Gastroesophageal sphincter (tissue), 4 donors: ENCODE measurements at places on chromosomes 6 and 20. TPM values are rescaled to one million over a fixed set of nuclear protein-coding genes. Genes with fewer than 3 reads are reported as not detected.
A peak's percentile ranks its signal among the peaks of the same experiment; 100 is the strongest.

Gene FNDC1
- 0.54 TPM for total RNA-seq

Gene GLP1R
- not detected for total RNA-seq

Gene IRF4
- 7.4 TPM for total RNA-seq

Gene MLIP
- 0.62 TPM for total RNA-seq

Gene CRISP1
- not detected for total RNA-seq

Gene ZFP64
- 7.0 TPM for total RNA-seq

Gene TRAM2
- total RNA-seq: 26.7 TPM

Gene TREML1
- total RNA-seq: not detected

Gene ELOVL4
- total RNA-seq: 2.3 TPM

- no peak for ATAC-seq
Measured at GRCh38 chr20:25081065-25081729, 744 bp downstream of the VSX1 start.

- ATAC-seq: no peak
Measured at GRCh38 chr6:54970337-54970736, 123.8 kb downstream of the FAM83B start.

DNA sequence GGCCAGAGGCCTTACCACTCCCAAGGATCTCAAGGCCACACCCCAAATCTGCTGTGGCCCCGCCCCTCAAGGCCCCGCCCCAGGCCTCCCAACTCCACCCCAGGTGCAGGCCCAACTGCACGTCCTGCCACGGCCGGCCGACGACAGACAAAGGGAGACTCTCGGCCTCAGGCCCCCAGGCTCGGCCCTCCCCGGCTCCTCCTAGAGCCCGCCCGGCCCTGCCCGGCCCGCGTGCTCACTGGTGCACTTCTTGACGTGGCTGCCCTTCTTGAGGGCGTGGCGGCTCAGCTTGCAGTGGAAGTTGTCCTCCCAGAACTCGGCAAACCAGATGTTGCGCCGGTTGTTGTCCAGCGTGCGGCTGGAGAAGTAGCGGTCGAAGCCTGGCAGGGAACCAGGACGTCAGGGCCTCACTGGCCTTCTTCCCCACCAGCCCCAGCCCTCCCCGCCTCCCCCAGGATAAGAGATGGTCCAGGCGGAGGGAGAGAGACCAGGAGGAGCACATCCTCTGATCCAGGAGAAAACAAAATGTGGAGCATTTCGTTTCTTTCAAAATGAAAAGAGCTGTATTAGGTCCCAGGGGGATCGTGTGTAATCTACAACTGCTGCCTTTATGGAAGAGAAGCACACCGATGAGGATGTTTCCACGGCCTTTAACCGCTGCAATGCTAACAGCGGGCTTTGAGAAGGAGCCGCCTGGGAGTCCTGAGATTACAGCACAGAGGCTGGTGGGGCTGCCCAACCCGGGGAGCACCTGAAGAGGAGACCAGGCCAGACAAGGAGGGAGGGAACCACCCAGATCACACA, 89.4 kb downstream of the GRM4 start:
- ATAC-seq: peak; percentile 76

GRCh38 chr20:37899105-37900045, 3.6 kb upstream of the VSTM2L start:
- no peak for ATAC-seq

- no peak for ATAC-seq
Measured at GRCh38 chr6:133097208-133097607, 143.9 kb upstream of the EYA4 start.

- no peak for ATAC-seq
Measured at GRCh38 chr20:45467861-45468260, 1.7 kb upstream of the WFDC2 start.

GRCh38 chr6:11356404-11357155, 124.1 kb upstream of the NEDD9 start:
- ATAC-seq: peak; percentile 80

DNA sequence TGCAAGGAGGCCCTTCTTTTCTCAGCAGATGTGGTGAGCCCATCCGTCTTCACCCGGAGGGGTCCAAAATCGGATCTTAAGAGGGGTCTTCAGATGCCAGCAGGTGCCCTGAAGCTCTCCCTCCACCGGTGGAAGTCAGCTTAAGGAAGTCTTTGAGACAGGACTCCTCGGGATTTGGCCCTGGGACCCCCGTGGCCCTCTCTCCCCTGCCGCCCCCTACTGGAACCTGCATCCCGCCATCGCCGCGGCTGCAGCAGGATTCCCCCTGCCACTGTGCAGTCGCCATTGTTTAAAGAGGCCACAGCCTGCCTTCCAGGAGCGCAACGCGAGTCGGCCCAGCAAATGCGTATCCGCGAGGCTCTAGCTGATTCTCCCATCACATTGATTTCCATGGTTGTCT, 292.5 kb upstream of the ZNF337 start:
- ATAC-seq: no peak

DNA sequence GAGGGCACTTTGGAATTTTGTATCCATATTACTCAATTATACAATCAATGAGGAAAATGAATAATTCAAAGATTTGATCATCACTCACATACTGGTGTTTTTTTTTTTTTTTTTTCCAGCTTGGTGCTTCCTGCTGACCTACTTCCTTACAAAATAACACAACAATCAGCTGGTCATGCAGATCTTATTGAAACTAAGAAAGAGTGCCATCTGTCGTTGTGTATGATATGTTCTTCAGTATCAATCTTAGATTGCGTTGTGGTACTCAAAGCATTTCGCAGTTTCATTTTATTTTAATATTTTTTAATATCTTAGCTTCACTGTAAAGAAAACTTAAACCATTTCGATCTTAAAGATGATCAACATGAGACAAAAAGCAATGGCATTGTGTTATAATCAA, 155.6 kb downstream of the OGFRL1 start:
- ATAC-seq: no peak

- ATAC-seq: peak; percentile 70
Measured at GRCh38 chr6:56246881-56247653, at the start of gene COL21A1. TSS of gene COL21A1 (minus strand) at chr6:56247580. CDS start at chr6:56182618, 64,962 bp downstream.

GRCh38 chr20:13778827-13779226, 5.9 kb downstream of the ESF1 start:
- ATAC-seq: no peak

DNA sequence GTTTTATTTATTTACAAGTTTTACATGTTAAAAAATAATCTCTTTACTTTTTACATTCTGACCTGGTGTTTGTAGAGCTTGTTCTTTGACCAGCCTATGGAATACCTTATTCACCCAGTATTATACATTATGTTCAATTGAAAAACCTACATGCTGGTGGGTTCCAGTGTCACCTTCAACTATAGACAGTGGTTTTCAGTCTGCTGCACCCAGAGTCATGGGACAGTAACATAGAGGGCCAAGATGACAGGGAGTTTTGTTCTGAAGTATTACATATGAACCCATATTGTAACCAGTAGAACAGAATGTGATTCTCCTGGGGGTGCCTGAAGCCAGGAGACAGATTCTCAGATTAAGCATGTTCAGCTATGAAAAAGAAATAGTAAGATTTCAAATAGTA, 139.5 kb upstream of the SCGN start:
- ATAC-seq: no peak
